Renal cortical epithelial cell (primary cell): ENCODE measurements at places on chromosomes 11 and 22. TPM values are rescaled to one million over a fixed set of nuclear protein-coding genes. Genes with fewer than 3 reads are reported as not detected.

GRCh38 chr11:66101066-66101464 lies 31.0 kb downstream of the PACS1 start:
- DNase-seq: no peak

DNA sequence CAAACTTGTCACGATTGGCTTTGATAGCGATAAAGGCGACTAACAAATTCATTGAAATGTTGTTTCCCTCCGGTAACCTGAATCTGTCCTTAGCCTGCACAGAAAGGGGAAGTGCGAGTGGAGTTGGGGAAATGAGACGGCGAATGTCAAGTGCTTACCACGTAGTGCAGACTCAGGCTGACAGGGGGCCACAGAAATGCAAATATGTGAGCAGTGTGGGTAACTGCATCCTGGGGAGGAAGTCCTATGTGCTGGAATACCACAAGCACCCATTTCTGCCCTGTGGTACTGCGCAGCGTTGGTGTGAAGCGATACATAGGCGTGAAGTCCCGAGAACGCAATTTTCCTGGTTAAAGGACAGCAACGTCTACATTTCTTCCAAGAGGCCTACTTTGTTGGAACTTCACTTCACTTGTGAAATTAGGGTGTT lies 869 bp upstream of the EIF4ENIF1 start:
- DNase-seq: peak; percentile 72

MRGPRF gene
- 0.10 TPM in 1 of 2 replicates, not detected in the other for total RNA-seq

RFPL1 gene
- total RNA-seq: not detected in 2 replicates

DNA sequence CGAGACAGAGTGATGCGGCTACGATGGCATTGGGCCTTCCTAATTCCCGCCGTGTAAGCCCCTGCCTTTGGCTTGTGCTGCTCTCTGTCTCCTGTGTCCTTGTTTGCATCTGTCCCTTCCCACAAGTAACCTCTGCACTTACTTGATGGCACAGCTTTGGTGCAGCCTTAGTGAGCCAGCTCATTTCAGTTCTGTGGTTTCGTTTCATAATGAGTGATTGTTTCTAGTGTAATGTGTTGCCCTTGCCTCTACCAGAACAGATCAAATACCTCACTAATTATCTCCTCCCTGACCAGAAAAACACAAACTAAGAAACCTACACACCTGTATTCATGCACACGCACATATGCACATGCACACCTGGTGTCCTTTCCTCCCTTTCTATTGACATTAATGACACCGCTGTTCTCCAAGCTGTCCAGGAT lies 58.8 kb downstream of the GRK3 start:
- DNase-seq: no peak

GRCh38 chr11:10518891-10519290 lies 22.1 kb downstream of the RNF141 start:
- no peak for DNase-seq

HPX gene
- 0.20 TPM in 1 of 2 replicates, not detected in the other for total RNA-seq

DNA sequence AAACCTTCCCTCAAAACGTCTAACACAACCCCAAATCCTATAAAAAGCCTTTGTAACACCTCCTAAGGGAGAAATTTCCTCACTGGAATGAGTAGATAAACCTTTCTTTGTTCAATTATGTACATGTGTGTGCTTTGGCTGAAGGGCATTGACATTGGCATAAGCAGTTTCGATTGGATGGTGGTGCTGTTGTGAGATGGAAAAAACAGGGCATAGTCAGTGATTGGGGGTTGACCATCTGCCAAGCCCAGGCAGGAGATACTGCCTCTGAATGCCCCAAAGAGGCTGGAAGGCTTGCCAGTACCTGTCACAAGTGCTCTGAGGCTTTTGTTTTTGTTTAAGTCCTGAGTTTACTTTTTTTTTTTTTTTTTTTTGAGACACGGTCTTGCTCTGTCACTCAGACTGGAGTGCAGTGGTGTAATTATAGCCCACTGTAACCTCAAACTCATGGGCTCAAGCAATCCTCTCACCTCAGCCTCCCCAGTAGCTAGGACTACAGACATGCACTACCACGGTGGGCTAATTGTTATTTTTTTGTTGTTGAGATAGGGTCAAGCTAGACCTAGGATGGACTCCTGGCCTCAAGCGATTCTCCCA lies 1.2 kb upstream of the CCDC117 start:
- no peak for DNase-seq

KCNC1 gene
- 0.05 TPM in 1 of 2 replicates, not detected in the other for total RNA-seq

GRCh38 chr11:112150517-112150916 lies 13.4 kb downstream of the IL18 start:
- no peak for DNase-seq

DNA sequence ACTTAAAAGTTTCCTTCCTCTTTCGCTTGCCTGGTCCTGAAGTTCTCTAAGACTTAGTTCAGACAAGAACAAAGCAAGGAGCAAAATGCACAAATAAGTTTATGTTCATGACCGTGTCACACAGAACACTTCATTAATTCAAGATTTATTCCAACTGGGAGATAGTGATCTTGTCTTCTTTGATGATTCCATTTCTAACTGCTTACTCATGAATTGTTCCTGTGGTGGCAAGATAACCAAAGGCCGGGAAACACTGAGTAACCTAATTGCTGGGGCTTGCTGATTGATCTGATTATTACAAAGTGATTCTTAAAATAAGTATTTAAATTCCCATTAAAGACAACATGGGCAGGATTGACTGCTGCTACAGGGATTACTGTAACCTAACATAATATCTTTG lies 1462.9 kb upstream of the RAG2 start:
- DNase-seq: peak; percentile 0

ENTHD1 gene
- not detected in 2 replicates for total RNA-seq

DNA sequence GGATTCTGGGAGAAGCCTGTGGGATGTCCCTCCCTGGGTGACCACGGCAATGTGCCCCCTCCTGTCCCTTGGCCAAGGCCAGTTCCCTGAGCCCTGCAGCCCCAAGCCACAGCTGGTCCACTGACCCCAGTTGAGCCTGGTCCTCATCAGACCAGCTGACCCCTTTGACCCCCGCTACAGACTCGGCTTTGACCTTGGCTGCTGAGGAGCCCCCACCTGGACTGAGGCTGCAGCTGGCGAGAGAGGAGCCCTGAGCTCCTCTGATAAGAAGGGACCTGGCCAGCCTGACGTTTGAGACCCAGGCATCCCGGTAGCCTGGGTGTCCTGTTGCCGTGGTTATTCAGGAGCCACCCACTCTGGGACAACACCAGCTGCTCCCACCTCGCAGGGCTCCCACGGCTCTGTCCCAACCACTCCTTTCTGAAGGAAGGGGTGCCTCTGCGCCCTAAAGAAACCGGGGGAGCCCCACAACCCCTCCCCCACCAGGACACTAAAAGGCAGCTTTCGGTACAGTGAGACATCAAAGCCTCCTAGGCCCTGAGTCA lies 3.0 kb downstream of the ASCL2 start:
- no peak for DNase-seq

DNA sequence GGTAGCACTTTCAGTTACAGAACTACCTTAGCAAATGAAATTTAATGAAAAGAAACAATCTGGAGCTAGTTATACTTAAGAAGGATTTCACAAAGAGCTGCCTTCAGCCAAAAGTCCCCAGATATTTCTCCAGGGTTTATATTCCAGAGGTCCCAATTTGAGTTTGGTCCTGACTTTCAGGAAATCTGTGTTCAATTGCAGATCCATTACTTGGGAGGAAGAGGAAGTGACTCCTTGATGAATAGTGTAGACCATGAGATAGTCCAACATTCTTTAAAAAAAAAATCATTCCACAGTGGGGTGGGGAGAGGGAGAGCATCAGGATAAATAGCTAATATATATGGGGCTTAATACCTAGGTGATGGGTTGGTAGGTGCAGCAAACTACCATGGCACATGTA lies 117.6 kb upstream of the ARHGAP20 start:
- no peak for DNase-seq

DNA sequence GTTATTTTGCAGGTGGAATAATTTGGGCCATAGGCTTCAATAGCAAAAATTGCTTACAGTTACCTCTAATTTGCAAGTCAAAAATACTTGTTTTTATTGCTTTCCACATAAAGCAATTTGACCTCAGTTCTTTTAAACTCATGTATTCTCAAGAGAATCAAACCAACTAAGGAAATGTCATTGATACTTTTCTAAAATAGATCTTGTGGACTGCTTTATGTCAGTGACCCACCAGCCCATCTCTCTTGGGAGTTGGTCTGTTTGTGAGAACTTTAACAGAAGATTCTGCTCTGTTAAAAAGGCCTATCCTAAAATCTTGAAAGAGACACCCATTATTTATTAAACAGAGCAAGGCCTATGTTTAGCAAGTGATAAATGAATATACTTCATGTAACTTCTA lies 75.2 kb downstream of the DDIAS start:
- DNase-seq: no peak

DNA sequence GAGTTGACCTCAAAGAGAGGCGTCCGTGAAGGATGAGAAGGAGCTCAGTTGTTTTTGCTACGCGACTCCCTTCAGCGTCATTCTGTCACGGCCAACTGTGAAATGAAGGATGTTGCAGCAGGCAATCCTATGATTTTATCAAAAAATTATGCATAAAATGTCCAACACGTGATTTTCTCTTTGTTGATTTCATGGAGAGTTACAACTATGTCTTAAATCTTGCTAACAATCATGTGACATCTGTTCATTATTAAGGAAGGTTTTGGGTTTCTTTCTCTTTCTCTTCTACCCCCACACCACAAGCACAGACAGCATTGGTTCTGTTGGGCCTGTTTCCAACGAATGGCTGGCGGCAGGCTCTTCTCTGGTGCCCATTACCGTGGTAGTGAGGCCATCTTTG lies 3.7 kb downstream of the KRTAP5-4 start:
- DNase-seq: no peak

GNAZ gene
- 1.4 and 2.0 TPM in 2 replicates for total RNA-seq

- no peak for DNase-seq
These were observed 1525.6 kb upstream of the RAG2 start for GRCh38 chr11:38123673-38124072.

DNA sequence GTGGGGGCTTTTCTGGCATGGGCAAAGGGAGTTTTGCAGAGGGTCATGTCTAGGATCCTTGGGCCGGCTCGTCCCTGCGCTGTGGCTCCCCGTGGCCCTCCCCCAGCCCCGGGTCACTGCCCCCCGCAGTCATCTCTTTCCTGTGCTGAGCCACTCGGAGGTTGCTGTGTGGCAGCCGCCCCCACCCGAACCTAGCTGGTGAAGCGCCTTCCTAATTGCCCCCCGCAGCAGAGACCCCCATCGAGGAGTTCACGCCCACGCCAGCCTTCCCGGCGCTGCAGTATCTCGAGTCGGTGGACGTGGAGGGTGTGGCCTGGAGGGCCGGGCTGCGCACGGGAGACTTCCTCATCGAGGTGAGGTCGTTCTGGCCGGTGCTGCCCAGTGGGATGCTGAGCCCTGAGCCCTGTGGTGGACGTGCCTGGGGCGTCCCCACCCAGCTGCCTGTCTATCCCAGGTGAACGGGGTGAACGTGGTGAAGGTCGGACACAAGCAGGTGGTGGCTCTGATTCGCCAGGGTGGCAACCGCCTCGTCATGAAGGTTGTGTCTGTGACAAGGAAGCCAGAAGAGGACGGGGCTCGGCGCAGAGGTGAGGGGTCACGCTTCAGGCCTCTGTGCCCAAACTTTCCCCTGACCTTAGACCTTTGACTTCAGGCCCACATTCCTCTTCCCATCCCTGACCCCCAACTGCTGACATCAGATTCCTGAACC lies 32.0 kb downstream of the SHANK3 start:
- no peak for DNase-seq

CHADL gene
- 0.85 and 0.87 TPM in 2 replicates for total RNA-seq

NCF4 gene
- total RNA-seq: not detected in 2 replicates

ARHGAP20 gene
- 0.05 TPM in 1 of 2 replicates, not detected in the other for total RNA-seq

CRYBA4 gene
- total RNA-seq: not detected in 2 replicates

GRCh38 chr11:19200410-19201201 lies 1.2 kb downstream of the CSRP3 start:
- DNase-seq: peak; percentile 89

GRCh38 chr22:33710326-33710725 lies 209.9 kb downstream of the LARGE1 start:
- no peak for DNase-seq

DNA sequence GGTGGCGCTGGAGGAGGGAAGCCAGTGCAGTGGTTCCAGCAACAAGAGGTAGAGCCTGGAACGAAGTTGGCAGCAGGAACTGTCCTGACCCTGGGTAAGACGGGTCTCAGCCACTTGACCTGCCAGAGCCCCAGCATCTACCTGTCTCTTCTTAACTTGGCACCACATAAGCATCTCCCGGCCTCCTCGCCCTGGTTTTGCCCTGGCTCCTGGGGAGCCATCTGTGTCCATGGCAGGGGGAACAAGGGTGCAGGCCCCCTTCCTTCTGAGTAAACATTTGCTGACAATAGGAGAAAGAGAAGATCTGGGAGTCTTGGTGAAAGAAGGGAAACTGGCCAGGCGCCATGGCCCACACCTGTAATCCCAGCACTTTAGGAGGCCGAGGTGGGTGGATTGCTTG lies 12.8 kb downstream of the P2RY2 start:
- no peak for DNase-seq

DNA sequence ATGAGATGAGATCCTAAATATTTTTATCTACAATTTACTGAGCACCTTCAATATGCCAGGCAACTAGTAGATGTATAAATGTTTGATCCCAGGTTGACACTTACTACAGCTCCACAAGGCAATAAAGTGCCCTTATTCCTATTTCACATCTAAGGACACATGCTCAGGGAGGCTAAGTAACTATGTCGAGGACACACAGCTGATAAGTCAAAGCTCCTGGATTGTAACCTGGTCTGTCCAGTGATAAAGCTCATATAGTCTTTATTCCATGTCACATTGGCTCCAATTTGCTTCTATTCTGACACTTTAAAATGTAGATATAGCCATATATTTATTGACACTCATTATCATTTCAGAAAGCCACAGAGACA lies 93.8 kb upstream of the BMAL1 start:
- DNase-seq: no peak

DNA sequence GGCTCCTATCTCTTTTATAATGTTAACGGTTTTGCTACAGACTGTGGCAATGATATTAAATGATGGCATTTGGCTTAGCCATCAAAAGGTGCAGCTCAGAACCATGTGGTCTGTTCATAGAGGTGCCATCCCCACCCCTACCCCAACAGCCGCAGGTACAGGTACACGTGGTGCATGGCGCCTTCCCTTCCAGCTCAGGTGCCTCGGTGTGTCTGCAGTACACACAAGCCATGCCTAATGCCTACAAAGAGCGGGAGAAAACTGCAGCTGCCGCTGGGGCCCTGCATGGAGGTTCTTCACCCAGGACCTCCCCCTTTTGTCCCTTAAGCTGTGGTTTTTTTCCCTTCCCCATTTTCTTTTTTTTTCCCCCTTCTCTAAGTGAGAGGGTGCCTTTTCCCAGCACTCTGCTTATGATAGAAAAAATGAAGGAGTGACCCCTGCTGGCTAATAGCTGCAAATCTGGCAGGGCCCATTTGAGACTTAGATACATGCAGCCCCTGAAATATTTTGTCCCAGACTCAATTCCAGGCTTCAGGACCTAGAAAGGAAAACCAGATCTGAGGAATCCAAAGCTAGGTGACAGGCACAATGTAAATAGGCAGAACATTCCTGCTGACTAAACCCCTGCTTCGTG lies 6.5 kb downstream of the OR52M1 start:
- DNase-seq: peak; percentile 20

- no peak for DNase-seq
These were observed 147.4 kb downstream of the TRIM29 start for GRCh38 chr11:119990309-119991021.
